HTR-8/SVneo (cell line): ENCODE measurements at places on chromosomes 7 and 10.

- no peak for DNase-seq
Observed at GRCh38 chr7:29951206-29951605, 38.4 kb downstream of the SCRN1 start.

GRCh38 chr10:77208684-77209256 is 428.8 kb downstream of the KCNMA1 start:
- DNase-seq, result no peak

- no peak for DNase-seq
Observed at GRCh38 chr10:97931041-97931440, 81.4 kb downstream of the GOLGA7B start.

DNA sequence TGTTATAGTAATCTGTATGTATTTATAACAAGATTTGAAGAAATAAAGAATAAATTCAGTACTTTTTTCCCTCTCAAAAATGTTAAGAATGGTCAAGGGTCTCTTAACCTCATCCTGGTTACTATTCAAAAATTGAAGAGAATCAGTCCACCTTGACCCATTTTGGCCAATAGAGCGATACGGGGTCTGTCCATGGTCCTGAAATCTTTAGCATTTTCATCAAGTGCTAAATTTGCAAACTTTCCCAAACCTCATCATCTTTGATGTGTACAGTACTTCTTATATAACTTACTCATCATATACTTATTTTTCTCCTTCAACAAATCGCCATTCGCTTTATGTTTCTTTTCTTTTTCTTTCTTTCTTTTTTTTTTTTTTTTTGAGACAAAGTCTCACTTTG is 23.6 kb downstream of the TMEM178B start:
- DNase-seq, result no peak

GRCh38 chr7:84638339-84638697 is 443.7 kb upstream of the SEMA3A start:
- no peak for DNase-seq

DNA sequence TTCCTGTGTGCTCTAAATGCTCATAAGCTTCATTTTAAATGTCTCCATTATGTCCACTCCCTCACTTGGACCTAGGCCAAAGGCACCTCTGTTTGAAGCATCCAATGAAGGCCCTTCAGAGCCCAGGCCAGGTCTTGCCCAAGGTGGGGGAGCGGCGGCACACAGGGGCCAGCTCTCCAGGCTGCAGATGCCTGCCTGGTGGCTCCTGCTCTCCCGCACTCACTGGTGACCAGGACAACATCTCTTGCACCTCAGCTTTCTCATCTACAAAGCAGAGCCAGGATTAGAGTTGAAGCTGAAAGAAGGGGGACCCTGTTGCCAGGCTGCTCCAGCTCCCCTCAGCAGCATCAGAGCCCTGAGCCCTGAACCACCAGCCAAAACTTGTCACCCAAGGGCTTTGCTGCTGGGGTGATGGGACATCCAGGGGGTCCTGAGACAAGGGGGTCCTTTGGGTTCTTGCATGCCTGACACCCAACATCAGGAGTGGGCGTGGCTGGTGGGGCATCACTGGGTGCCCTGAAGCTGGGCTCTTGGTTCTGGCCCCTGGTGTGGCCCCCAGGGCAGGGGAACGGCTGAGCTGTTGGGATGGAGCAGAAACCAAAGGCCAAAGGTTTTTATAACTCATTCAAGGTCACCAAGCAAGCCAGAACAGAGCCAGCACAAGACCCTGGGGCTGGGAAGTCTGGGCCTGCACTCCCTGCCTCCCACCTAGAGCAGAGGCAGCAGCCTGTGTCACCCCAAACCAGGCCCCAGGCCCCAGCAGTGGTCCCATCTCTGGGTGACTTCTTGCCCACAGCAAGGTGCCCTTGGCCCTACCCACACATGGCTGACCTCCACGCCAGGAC is 1.2 kb downstream of the NACAD start:
- no peak for DNase-seq

- no peak for DNase-seq
Observed at GRCh38 chr10:24847112-24848070, 105.0 kb downstream of the PRTFDC1 start.

DNA sequence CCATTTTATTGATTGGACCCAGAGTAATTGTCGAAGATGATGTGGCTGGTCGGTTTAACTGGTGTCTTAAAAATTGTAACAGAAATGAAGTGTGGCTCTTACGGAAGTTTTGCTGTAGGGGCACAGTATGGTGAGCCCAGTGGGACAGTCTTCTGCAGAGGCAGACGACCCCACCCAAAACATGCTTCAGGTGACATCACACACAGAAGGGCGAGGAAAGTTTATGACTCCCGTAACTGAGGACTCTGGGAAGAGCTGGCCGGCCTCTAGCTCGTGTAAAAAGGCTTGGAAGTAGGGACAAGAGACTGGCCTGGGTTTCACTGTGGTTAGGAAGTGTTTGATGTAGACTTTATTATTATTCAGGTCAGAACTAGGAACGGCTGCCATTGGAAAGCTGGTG is 73.3 kb downstream of the HTR5A start:
- DNase-seq, result no peak

DNA sequence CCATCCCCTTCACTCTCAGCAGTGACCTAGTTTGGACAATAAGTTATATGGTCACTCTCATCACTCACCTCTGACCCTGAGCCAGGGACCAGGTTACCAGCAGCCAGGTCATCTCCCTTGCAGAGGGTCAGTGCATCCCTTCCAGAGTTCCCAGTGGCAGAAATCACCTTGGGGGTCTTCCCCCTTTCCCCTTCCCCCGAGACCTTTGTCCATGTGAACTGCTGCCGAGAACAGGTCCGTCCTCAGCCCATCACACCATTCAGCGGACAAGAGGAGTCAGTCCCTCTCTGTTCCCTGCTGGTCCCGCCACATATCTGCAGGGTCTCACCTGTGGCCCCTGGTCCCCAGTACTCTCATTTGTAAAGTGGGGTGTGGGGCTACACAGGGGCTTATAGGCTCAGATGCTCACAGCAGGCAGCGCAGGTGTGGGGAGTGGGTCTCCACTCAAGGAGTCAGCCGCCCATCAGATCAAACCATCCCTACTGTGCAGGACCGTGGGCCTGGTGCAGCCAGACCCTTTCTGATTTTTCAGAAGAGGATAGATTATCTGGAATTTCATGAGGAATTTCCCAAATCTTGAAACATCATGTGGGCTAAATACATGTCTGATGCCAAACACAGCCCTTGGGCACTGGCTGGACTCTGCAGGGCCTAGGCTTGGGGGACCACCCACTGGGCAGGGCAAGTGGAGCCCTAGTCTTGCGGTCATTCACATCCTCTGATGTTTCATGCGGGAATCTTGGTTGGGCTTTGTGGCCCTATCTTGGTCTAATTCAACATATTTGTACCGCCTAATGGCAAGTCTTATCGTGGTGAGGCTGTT is 6.5 kb downstream of the DEPP1 start:
- DNase-seq, result no peak

GRCh38 chr10:4758256-4758655 is 67.8 kb upstream of the AKR1E2 start:
- no peak for DNase-seq

GRCh38 chr7:22129819-22130580 is 184.3 kb upstream of the CDCA7L start:
- no peak for DNase-seq

GRCh38 chr7:17601921-17602320 is 303.5 kb downstream of the AHR start:
- no peak for DNase-seq

DNA sequence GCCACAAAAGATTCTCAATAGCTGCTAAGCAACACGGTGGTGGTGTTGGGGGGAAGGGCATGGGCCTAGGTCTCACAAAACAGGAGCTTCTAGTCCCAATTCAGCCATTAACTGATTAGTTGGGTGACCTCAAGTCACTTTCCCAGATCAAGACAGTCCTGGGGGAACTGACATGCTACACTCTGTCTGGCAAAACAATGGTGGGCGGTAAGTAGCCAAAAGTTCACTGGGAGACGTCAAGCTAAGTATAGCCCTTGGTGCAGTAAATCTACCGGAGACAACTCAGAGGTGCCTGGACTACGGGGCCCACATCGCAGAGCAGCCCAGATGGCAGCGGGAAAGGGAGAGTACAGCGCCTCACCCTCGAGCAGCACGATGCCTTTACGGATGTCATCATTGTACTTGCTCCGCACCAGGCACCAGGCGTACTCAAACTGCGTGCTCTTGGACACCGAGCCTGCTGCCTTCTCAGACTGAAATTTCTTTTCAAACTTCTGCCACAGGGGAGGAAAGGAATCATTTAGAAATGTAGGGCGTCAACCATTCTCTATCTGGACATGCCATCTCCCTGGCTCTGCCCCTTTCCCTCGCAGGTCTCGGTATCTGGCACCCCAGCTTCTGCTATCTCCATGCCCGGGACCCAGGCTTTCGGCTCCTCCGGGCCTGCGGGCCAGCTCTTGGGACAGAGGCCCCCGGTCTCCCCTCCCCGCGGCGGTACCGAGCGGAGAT is 1.1 kb downstream of the FIS1 start:
- DNase-seq, result no peak

- DNase-seq, result no peak
Observed at GRCh38 chr10:53646525-53646924, 873.9 kb upstream of the MBL2 start.

- no peak for DNase-seq
Observed at GRCh38 chr10:132517951-132518521, 19.6 kb upstream of the INPP5A start.

- DNase-seq, result no peak
Observed at GRCh38 chr10:131685576-131685975, 215.2 kb upstream of the PPP2R2D start.

DNA sequence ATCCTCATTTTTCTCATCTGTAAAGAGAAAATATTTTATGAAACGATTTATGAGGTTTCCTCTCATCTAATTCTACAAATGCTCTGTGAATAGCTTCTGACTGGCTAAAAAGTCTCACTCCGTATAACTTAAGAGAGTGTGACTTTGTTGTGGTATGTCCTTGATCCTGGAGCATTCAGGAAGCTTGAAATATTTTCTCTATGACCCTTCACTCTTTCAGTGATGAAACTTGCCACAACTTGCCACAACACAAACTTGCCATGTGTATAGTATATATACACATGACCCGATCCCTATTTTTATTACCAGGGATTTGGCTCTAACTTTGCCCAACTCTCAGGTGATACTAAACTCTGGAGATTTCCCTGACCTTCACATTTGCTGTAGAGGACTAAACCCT is 74.1 kb downstream of the TES start:
- DNase-seq, result no peak

DNA sequence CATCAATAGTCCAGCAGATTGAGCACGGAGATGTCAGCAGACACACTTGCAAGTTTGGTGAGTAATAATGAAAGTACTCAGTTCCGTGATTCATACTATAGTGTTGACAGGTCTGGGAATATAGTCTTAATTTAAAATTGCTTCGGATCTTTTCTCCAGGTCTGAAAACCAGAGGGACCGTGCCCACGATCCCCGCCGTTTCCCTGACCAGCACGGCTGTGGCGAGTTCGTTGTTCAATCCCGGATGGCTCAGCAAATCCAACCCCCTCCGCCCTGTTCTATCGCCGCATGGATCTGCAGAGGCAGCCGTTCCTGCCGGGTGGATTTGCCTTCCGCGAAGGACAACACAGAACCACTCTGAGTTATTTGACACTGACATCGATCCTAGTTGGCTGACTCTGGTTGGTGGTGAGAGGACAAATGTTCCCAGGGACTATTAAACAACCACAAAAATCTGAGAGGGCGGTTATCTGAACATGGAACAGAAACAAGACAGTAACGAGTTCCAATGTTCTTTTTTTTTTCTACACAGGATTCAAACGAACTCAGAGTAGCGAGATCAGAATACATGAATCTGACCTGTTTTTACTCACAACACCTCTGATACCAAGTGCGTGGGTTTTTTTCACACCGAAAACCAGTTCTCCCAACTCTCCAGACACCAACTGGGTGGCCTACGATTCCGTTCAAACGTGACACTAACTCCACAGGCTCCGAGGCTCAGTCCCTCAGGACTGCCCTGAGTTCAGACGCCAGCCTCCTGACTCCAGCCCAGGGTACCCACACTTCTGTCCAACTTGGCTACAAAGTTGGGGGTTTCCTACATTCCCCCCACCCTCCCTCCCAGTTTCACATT is 52.7 kb downstream of the RBM17 start:
- peak; percentile 61 for DNase-seq

DNA sequence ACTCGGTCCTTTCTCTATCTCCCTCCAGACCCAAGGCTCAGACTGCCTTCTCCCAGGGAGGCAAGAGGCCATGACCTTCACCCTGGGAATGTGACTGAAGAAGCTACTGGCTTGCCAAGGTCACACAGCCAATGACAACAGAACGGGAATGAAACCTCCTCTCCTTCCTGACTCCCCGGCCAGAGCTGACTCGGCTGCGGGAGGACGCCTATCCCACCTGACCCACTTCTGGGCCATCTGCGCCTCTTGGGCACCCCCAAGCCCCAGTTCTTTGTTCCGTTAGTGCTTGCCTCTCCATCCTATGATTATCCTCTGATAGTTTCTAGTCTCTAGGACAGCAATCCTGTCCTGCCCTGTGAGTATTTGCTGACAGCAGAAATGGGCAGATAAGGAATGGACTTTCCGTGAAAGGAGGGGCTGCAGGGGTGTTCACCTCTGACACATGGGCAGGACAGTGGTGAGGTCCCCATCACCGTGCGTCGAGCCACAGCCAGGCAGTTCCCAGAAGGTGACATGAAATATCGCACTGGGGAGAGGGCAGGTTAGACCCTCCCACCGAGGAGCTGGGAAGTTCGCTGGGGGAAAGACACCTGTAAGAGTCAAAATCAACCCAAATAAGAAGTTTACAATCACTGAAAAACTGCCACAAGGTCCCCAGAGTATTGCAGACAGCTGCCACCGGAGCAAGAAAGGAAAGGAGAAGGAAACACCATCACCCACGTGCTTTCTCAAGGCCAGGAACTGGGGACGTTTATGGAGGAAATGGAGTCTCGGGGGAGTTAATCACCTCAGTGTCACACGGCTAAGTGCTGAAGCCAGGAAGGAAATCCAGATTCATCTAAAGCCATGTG is 63.0 kb downstream of the INSIG1 start:
- DNase-seq, result no peak

DNA sequence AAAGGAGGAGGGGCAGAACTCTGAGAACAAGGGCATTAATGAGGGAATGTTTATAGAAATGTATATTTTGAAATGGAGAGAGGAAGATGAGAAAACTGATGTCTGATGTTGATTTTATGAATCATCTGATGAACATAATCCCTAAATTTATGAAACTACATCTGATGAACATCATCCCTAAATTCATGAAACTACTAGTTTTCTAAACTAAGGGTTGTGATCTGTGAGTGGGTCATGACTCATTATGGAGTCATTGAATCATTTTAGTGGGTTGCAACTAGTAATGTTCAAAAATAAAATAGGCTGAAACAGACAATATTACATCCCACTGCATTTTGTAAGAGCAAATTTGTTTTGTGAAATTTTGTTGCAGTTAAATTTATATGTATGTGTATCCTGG is 442.6 kb upstream of the TEX47 start:
- DNase-seq, result no peak
